ENCODE measurements at places on chromosomes 16 and 17. TPM values are rescaled to one million over a fixed set of nuclear protein-coding genes. Genes with fewer than 3 reads are reported as not detected.

Gene FOXN1
- total RNA-seq: not detected

Gene HCRT
- not detected for total RNA-seq

DNA sequence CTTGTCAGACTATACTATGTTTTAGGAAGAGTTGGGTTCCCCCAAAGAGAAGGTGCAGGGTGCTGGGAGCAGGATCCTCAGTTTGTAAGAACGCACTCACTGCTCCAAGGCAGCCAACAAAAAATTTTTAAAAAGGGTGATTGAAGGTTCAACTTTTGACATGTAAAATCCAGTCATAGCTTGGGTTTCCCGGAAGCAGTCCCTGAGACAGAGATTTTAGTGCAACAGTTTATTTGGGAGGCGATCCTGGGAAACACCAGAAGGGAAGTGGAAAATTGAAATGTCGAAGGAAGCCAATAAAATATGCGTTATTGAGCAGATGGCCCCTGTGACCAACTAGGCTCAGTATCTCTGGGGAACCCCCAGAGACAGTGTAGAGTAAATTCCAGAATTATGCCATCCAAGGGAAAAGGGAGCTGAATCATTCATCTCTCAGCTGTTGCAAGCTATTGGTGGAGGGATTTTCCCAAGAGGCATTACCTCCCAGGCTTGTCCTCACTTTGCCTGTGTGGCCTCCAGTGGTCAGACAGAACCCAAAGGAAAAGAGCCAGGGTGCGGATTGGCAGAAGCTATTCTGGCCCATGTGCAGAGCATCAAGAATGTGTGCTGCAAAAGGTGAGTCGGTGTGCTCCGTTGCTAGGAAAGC is 72.9 kb downstream of the HS3ST3B1 start:
- no peak for DNase-seq
- H3K27me3 ChIP-seq: no peaks in the 10 kb centered on the region
- H3K4me3 ChIP-seq: no peak overlapping the region
- no peaks in the 10 kb centered on the region for H3K4me1 ChIP-seq

DNA sequence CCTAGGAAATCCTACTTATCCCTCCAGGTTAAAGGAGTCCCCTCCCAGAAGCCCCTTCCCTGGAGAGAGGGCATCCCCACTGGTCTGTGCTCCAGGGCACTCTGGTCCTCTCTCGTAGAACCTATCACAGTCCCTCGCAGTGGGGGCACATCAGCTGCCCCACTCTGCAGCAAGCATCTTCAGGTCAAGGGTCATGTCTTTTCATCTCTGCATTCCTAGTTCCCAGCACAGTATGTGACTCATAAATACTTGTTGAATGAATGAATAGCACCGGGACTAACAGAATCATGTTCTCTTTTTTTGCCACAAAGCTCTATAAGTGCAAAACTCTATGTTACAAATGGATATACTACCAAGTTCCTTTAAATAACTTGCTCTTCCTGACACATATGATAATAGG is 36.0 kb downstream of the RNF157 start:
- no peak overlapping the region for H3K4me3 ChIP-seq
- no peaks in the 10 kb centered on the region for H3K36me3 ChIP-seq
- no peak overlapping the region for H3K27ac ChIP-seq
- H3K4me1 ChIP-seq: no peaks in the 10 kb centered on the region
- DNase-seq: no peak

- no peaks in the 10 kb centered on the region for H3K27me3 ChIP-seq
- no peak overlapping the region for H3K27ac ChIP-seq
- DNase-seq: no peak
- no peak overlapping the region for H3K4me3 ChIP-seq
- no peaks in the 10 kb centered on the region for H3K36me3 ChIP-seq
Measured at GRCh38 chr16:28279006-28279405, 13.3 kb upstream of the SBK1 start.

DNA sequence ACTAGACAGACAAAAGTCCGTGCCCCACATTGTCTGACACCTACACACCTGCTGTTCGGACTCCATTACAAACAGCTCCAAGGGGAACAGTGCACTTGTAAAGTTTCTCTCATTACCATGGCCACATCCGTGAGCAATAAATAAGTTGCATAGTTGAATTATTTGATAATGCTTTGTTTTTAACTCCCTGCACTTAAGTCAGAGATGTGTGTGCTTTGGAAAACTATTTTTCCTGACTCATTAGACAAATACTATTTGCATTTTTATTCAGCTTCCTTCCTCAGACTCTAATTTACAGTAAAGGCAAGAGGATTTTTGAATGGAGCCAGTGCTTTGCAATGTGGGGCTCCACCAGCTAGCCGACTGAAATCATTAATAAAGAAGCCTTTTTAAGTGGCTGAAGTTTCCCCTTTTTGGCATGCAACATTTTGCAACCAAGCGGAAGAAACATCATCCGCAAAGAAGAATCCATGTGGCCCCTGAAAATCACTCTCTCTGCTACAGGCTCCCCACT is 6.5 kb upstream of the CCL2 start:
- DNase-seq: no peak
- no peaks in the 10 kb centered on the region for H3K36me3 ChIP-seq
- peak overlapping the region; percentile 80 for H3K27ac ChIP-seq
- H3K27me3 ChIP-seq: no peaks in the 10 kb centered on the region

All from tibial nerve (tissue), 4 donors.